ENCODE measurements at places on chromosomes 4 and X.

DNA sequence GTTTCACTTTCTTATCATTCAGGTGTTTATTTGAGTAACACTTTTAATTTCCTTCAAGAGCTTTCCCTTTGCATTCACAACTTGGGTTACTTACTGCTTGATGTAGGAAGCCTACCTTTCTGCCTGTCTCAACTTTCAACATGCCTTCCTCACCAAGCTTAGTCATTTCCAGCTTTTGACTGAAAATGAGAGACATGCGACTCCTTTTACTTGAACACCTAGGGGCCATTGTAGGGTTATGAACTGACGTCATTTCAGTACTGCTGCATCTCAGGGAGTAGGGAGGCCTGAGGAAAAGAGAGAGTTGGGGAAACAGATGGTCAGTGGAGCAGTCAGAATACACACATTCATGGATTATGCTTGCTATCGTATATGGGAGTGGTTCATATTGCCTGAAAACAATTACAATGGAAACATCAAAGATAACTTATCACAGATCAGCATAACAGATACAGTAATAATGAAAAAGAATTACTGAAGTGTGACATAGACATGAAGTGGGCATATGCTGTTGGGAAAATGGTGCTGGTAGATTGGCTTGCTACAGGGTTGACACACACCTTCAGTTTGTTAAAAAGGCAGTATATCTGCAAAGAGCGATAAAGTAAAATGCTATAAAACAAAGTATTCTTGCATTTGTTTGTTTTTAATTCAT is 25.7 kb downstream of the USP53 start:
- DNase-seq = no peak

- no peak for DNase-seq
These were observed 408.6 kb downstream of the PPP3CA start for GRCh38 chr4:100938698-100939097.

GRCh38 chr4:74483226-74483911 is 38.4 kb downstream of the AREG start:
- no peak for DNase-seq

- no peak for DNase-seq
These were observed 41.2 kb upstream of the RASGEF1B start for GRCh38 chr4:81512757-81513501.

- DNase-seq = no peak
These were observed 115.7 kb downstream of the SLIT2 start for GRCh38 chr4:20367446-20367845.

Data from activated gamma-delta T cell treated with Interleukin-2 at 50 U/mL for 16 hours (primary cell).